ENCODE measurements at places on chromosomes 5 and 9.

GRCh38 chr5:147169399-147169798 lies 65.4 kb upstream of the STK32A start:
- DNase-seq, result no peak

GRCh38 chr9:86187121-86187520 lies 72.3 kb downstream of the C9orf153 start:
- no peak for DNase-seq

- DNase-seq, result no peak
Observed at GRCh38 chr5:143987751-143988560, 176.0 kb downstream of the HMHB1 start.

- DNase-seq, result no peak
Observed at GRCh38 chr9:7456377-7456776, 343.2 kb downstream of the DMAC1 start.

DNA sequence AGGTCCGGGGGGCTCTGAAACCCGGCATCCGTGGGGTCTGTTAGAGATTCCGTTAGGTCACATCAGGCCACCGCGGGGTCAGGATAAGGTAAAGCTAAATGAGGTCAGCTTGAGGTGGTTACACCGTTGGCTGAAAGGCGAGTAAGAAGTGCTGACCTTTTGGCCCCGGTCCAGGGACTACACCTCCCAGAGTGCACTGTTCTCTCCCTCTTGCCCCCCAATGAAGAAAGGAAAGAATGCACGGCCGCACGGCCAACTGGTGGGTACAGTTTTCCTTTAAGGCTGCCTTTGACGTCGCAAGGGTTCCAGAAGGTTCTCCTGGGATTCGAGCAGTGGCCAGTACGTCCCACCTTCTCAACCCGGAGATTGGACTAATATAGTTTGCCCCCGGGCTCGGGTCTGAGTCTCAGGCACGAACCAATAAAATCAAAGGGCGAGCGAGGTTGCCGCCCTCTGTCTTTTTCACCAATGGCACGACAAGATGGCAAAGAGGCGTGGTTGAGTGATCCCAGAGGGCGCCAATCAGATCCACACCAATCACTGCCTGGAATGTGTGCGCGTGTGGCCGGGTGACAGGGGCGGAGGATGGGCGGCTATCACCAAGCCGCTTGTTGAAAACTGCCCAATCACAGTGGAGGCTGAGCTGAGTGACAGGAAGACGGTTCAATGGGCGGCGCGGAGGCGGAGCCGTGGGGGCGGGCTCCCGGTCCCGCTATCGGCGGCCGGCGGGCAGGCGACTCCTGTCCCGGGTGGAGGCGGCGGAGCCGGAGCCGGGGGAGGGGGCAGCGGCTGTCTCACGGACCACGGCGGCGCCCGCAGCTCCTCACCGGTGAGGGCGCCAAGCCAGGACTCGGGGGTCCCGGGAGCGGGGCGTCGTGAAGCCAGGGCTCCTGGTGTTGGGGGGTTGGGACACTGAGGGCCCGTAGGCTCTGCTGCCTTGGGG lies at the start of gene DNAJB5:
Gene DNAJB5 (plus strand): TSS at position 743 of the 943 bp plus-strand sequence. CDS start 886 bp downstream, outside the sequence.
- peak; percentile 97 for DNase-seq

DNA sequence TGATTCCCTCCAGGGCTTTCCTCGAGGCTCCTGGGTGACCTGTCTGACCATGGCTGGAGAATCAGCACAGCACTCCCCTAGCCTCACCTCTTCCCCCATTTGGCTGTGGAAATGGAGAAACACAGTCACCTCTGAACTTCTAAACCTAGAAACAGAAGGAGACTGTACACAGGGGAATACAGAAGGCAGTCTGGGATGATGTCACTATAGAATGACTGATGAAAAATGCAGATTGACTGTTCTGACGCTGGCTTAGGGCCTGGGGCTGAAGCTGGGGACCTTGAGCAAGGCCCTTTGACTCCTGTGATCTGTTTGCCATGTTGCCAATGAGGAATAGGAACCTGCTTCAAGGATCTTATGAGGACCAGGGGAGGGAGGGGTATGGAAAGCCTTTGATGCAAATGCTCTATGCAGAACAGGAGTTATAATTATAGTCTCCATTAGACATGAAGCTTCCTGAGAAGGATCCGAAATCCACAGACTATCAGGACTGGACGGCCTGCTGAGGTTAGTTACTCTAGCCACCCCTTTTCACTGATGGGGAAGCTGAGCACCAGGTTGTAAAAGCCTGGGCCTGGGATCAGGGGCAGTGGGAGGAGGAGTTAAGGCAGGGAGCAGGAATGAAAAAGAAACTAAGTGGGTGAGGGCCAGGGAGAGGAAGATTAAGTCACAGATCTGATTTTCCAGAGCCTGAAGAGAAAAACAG lies 24.4 kb upstream of the ANXA6 start:
- DNase-seq, result peak; percentile 1

DNA sequence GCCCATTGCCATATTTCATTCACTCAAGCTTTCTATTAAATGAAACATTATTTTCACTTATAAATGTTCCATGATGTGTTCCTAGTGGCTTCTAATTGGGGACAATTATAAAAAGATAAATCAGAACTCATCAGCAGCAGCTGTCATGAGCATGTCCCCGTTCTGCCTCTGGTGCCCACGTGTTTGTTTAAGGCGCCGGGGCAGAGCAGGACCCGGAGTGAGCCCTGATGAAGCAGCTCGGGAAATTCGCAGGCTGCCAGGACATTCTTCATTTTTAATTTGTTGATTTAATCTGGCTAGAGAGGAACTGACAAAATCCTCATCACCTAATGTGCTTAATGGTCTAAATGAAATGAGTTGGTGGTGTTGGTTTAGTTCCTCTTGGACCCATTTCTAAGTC lies 475.0 kb downstream of the CTNND2 start:
- DNase-seq, result no peak

DNA sequence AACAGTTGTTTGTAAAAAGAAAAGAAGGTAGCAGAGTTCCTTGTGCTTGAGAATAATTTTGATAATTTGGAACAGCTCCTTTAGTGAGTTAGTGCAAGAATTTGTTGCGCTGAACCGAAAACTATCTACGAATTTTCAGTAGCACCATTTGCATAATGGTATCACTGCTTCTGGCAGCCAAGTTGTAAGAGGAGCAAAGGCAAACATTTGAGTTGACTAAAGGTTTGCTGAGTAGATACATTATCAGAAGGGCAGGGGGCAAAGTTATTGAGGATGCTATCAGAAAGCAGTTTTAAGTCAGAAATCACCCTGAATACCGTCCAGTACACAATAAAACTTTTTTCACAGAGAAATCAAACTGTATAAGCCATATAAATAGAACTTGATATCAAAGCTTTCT lies 181.5 kb upstream of the MOCS2 start:
- DNase-seq, result no peak

- no peak for DNase-seq
Observed at GRCh38 chr5:36452424-36453006, 150.8 kb upstream of the RANBP3L start.

GRCh38 chr5:98541641-98542040 lies 231.8 kb upstream of the RGMB start:
- no peak for DNase-seq

- no peak for DNase-seq
Observed at GRCh38 chr9:135592331-135592590, 30.7 kb downstream of the PAEP start.

GRCh38 chr9:16884373-16884772 lies 13.9 kb upstream of the BNC2 start:
- no peak for DNase-seq

- no peak for DNase-seq
Observed at GRCh38 chr5:135645336-135646180, 66.8 kb upstream of the CXCL14 start.

- DNase-seq, result no peak
Observed at GRCh38 chr5:25618821-25619220, 974.0 kb upstream of the CDH10 start.

- DNase-seq, result no peak
Observed at GRCh38 chr5:93307557-93307956, 273.5 kb downstream of the NR2F1-AS1 start.

DNA sequence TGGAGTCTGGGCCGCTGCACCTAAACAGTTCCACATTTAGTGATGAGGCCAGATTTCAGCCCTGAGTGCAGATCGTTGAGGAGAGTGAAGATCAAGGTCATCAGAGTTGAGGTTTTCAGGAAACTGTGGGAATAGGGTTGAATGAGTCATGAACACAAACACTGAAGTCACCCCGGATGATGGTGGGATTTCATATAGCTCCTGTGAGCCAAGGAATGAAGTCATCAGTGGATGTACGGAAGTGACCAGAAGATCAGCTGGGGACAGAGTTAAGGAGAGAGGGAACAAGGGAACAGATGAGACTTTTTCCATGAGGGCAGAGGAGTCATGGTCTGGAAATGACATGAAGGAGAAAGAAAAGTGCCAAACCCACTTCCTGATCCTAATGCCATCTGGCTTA lies 36.5 kb downstream of the PALM2AKAP2 start:
- DNase-seq, result no peak

DNA sequence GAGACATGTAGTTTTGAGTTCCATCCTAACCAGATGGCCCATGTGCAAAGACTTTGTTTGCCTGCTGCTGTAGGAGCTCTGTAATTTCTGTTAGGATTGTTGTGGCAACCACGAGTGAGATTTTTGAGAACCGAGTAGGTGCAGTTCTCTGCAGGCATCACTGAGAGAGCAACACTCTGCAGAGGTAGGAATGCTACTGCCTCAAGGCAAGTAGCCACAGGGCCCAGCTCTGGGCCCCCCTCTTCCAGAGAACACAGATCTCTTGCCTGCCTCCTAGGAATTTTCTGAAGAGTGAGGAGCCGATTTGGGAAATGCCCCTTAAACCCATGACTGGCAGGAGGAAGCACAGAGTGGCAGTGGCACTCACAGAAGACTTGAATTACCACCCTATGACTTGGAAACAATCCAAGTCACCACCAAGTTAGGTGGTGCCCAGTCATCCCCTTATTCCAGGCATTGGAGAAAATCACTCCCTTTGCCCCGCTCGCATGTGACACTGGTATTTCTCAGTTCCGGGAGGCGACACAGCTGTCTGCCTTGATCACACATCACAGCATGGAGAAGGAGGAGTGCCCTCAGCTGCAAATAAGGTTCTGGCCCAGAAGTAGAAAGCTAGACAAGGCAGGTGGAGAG lies 52.5 kb upstream of the SLC2A8 start:
- DNase-seq, result no peak

DNA sequence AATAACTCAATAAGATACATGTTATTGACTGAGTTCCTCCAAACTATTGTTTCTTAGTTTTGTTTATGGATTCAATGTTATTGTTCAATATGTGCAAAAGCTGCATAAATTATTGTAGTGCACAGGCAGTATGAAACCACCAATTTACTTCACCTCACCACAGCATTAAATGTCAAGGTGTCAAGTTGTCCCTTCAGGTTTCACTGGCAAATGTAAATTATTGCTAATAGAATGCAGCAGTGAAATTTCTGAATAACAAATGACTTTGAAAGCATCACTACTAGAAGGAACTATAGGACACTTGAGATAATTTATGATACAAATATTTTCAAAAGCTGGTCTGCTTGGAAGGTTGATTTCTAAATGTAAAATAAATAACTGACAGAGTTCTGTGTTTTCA lies 116.4 kb upstream of the PTPRD start:
- no peak for DNase-seq

DNA sequence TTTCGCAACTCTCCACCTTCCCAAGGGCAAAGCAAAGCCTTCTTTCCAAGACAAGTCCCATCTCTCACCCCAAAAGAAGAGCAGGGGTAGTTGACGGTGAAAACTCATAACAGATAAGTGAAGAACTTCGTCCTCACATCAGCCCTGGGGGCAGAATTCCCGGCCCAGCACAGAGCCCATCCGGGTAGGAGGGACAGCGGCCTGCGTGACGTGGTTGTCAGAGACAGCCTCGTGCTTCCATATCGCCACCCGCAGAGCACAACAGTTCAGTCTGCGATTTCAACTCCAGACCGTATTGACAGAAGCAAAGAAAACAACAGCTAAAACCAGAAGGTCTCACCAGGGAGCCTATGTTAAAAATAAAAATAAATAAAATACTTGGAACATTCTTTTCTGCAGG lies 273.2 kb downstream of the SYK start:
- no peak for DNase-seq

DNA sequence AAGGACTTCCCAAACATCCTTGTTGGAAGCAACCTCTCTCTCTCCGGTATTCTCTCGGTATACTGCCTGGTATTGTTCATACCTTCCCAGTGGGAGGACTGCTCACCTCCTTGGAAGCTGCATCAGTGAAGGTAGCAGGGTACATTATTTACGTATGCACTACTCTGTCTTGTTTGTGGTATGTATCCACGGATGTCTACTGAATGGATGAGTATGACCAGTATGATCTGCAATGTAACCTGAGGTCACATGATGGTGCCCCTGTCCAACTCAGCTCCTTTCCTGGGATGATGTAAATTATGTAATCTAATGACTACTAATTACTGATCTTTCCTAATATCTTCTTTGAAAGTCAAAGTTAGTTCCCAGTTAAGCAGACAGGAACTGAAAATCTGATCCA lies 32.1 kb downstream of the CEMIP2 start:
- DNase-seq, result no peak

DNA sequence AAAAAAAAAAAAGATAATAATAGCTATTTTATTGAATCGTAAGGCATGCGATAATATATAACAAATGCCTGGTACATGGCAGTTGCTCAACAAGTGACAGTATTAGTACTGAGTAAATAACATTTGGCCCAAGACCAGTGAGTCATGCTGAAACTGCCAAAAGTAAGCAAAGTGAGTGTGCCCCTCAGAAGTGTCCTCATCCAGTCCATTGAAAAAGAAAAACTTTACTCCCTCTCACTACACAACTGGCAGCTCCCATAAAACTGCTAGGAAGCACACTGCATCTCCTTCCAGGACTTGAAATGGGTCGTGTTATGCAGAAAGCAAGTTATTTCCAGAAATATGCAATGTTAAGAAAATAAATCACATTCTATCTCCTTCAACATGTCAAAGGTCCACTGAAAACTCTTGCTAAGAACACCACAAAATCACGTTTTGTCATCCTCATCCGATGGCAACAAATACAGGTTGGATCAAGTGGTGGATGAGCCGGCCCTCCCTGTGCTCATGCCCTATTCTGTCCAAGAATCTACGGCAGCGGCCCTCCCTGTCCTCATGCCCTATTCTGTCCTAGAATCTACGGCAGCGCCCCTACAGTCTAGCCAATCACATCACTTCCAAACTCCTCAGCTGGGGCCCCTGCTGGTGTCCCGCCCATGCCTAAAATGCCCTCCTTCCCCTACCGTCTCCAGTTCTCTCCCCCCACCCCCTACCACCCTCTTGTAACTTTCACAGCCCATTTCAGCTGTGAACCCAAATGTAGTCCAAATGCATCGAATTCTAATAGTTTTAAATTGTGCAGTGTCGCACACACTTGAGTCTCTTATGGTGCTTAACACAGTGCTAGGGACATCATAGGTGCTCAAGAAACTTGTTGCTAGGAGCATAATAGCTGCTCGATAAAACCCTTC lies 12.5 kb downstream of the PTCH1 start:
- no peak for DNase-seq

DNA sequence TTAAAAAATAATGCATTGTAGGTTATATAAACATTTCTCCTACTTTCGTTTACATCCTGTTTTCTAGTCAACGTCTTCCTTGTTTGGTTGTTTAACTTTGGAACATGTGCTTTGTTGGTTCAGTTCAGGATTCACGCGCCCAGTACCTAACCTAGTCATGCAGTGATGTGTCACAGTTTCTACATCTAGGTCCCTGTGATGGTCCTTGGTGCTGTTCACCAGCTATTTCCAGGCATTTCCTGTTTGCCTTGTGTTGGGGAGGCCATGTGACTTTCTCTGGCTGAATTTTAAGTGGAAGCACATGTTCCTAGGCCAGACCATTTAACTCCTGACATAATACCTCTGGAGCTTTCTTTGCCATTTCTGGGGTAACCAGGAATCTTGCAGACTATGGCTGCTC lies 292.3 kb downstream of the SMARCA2 start:
- no peak for DNase-seq

GRCh38 chr9:91395553-91396471 lies 27.8 kb downstream of the NFIL3 start:
- no peak for DNase-seq

Data from HEK293T (cell line).